Epithelial cell of proximal tubule (primary cell): ENCODE measurements at places on chromosomes 5 and 9. TPM values are rescaled to one million over a fixed set of nuclear protein-coding genes. Genes with fewer than 3 reads are reported as not detected.

- DNase-seq = no peak
These were observed 30.4 kb downstream of the C9orf57 start for GRCh38 chr9:72029986-72030385.

GRCh38 chr9:91541734-91542133 is 118.1 kb upstream of the NFIL3 start:
- no peak for DNase-seq

DNA sequence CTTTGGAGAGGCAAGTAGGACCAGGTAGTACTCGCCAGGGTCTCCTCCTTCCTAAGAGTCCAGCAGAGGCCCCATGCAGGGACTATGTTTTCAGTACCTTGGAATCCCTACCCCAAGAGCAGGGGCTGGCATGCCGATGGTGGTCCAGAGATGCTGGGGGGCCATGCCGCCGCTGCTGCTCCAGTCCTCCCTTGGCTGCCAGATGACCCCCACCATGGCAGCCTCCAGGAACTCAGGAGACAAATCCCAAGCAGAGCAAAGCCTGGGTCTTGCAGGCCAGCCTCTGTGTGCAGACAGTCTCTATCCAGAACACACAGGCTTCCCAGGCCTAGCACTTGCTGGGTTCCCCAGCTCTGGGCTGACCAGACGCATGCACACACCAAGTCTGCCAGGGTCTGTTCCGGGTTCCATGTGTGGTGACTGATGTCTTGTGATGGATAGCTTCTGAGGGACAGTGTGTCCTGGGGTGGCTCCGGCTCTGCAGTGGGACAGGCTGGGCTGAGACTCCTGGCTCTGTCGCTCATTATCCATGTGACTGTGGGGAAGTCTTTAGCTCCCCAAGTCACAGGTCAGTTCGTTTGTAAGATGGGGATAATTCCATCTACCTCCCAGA is 127.3 kb downstream of the CRB2 start:
- DNase-seq = no peak

DNA sequence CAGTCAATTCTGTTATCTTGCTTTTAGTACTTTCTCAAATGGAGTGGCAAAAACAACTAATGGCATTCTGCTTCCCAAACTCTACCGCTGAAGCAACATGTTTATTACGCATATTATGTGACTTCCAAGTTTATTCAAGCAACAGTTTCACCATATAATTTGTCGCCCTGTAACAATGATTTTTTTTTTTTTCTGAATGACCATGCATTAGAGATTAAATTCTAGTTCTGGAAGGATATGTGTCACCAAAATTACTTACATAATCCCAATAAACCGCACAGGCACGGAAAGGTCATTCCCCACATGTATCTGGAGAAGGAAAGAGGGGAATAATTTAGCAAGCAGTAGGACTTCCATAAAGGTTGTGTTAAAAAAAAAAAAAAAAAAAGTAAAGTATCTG is 691.8 kb downstream of the DNAH5 start:
- no peak for DNase-seq

- no peak for DNase-seq
These were observed 145.5 kb upstream of the PCA3 start for GRCh38 chr9:76618762-76619161.

BTNL3 gene
- total RNA-seq = not detected in 2 replicates

- no peak for DNase-seq
These were observed 6.7 kb downstream of the AIF1L start for GRCh38 chr9:131103024-131103423.

PGM5 gene
- 1.2 TPM in 1 of 2 replicates, not detected in the other for total RNA-seq

DNA sequence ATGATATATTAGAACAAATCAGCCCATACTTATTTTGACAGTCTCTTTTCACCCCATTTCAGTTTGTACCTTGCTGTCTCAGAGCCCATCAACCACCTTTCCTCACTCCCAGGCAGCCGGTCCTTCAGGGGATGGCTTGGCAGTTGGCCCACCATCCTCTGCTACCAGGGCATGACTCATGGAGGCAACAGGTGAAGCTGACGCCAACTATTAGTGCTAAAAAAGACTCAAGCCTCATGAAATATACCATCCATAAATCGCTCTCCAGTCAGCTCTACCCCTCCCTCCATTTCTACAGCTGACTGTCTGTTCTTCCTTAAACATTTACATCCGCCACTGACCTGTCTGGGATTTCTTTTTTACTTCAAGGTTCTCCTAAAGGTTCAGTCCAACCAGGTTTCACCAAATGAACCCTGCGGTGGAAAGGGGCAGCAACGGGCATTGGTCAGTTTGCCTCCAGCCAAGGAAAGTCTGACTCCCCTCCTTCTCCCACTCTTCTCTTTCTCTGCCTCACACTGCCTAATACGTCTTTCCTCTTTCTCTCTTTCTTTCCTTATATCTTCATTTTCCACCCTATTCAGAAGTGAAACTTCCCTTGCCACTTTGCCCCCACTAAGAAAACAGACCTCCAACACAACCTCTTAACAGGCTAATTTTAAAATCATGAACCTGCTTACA is 439.1 kb downstream of the RAB3C start:
- DNase-seq = no peak

TLR4 gene
- total RNA-seq = 1.7 and 7.2 TPM in 2 replicates

DNA sequence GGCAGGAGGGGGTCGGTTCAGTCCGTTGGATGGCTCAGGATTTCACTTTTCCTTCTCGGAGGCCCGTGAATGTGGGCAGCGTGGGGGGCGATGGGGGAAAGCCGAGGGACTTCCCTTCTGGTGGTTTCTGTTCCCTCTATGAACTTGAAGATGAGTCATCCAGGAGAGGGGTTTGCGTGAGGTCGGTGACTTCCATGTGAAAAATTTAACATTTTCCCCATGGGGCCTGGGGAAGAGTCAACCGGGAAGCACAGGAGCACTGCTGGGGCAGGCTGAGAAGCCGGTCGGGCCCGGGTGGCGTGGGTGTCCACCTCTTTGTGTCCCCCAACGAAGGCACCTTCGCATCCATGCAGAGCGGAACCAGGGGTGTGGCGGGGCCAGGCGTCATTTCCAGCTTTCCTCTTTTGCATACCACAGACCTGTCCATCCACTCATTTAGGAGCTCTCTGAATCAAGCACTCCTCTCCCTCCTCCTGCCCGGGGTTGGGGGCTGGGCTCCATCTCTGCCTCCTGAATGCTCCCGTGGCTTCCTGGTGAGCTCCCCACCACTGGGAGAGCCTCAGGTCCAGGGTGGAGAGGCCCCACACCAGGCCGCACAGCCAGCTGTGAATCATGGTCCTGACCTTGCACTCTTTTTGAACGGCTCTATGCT is 68.4 kb downstream of the ANKRD33B start:
- peak; percentile 32 for DNase-seq

GRCh38 chr5:86482008-86482407 is 135.7 kb upstream of the COX7C start:
- no peak for DNase-seq

GRCh38 chr5:127961006-127961762 is 122.4 kb upstream of the SLC12A2 start:
- DNase-seq = no peak

DNA sequence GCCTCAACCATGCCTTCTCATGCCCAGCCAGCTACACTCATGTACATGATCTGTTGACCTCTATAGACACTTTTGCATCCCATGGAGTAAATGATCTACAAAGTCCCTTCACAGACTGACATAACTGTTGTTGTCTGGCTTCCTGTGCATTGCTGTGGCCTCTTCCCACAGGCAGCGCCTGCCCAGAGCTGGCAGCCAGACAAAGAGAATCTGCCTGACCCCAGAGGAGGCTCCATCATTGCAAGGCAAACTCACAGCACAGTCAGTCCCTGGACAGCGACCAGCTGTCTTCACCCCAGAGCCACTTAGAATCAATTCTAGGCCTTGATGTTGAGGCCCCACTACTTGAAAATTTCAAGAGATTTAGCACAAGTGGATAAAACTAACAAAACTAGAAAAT is 65.5 kb downstream of the INSYN2B start:
- DNase-seq = no peak
